ENCODE measurements at places on chromosomes 6 and 20.

DNA sequence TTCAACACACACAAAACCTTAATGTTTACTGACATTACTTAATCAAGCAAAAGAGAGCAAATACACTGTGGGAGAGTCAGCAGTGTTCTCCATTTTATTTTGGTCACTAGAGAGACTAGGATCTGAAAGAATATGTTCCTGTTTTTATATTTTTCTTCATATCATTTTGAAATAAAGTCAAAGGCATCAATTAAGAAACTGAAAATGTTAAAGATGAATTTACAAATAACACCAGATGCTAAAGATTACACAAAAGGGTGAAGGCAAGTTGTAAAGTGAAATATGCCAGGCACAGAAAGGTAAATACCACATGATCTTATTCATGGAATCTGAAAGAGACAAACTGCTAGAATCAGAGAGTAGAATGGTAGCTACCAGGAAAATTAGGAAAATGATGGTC, 60.3 kb upstream of the FABP7 start:
- DNase-seq: no peak

DNA sequence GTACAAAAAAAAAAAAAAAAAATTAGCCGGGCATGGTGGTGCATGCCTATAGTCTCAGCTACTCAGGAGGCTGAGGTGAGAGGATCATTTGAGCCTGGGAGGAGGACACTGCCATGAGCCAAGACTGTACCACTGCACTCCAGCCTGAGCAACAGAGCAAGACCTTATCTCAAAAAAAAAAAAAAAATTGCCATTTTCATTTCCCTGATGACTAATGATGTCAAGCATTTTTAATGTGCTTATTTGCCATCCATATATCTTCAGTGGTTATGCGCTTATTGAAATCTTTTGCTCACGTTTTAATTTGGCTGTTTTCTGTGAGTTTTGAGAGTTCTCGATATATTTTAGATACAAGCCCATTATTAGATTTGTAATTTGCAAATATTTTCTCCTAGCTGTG, 46.7 kb downstream of the PFDN4 start:
- no peak for DNase-seq

GRCh38 chr6:38974389-38975151, 74.0 kb upstream of the GLP1R start:
- no peak for DNase-seq

DNA sequence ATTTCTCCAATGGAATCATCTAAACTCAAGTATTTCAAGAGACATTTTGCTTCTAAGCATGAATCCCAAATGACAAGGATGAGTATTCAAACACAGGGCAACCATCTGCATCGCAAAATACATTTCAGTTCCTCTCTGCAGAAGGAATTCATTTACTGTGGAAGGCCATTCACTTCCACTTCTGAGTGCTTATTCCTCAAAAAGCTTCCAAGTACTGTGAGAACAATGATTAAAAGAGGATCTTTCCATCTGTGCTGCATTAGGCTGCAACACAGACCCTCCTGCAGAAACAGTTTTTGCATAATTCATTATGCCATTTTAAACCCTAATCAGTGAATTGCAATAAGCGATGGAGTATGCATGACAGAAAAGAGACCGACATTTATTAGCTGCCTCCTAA, 52.5 kb downstream of the ARHGAP18 start:
- no peak for DNase-seq

DNA sequence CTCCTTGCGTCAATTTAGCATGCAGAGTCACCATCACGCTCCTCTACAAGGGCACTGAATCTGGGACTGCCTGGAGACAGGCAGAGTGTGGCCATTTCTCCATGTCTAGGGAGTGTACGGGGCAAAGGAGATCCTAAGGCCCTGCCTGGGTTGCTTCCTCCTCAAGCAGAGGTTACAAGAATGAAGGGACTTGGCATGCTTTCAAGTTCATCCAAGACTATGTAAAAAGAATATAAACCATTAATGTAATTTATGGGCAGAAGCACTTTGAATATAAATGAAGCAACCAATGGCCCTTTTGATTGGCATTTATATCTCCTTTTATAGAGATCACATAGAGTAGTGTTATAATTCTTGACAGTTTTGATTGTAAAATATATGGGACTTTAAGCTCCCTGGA, 137.5 kb downstream of the BTBD3 start:
- DNase-seq: no peak
